ENCODE measurements at places on chromosomes 2 and 18.

DNA sequence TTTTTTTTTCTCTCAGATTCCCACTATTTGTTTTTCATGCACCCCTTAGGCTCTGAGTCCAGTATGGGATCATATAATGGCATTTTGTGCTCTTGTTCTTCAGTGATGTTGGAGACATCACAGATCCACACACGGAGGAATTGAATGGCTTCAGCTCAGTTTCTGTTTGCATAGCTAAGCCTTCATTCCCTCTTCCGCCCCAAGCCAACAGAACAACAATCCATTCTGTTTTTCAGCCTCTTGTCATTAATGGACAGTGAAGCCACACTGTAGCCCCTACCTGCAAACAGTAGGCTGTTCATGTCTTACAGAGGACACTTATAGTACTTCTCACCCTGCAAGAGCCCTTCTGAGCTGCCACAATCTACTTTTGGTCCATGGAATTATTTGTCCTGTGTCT is 64.0 kb upstream of the ZSWIM2 start:
- no peak for DNase-seq

DNA sequence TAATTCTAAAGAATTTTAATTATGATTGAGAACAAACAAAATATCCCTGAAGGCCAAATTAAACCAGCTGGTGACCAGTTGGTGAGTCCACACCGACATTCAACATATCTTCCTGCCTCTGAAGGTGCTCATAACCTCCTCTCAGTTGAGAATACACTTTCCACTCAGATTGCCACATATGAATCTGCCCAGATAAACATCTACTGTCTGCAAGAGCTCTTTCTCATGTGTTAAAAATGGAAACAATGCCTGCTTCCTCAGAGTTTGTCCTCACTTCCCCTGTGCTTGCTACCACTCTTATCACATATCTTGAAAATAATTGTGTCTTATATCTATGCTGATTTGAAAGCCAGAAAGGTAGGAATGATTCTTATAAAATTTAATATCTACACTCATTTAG is 177.7 kb upstream of the GULP1 start:
- no peak for DNase-seq

- DNase-seq, result no peak
Measured at GRCh38 chr18:28522236-28522635, 345.3 kb upstream of the CDH2 start.

DNA sequence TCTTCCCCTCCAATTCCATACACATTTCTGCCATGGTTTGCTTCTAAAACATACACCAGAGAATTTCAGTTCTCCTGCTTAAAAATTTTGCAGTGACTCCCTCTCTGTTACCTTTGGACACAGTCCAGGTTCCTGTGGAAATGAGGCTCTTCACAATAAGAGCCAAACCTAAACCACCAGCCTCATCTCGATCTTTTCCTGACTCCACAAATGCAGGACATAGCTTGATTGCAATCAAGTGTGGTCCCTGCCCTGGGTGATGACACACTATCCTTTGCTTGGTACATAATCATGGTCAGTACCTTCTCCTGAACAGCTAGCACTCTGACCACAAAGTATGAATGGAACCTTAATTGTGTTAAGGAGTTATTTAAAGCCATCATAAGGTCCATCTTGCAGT is 134.9 kb upstream of the CHAC2 start:
- DNase-seq, result peak; percentile 72

GRCh38 chr2:26249625-26250024 is 4.9 kb downstream of the HADHB start:
- no peak for DNase-seq

GRCh38 chr2:85753525-85754312 is at the start of gene ATOH8:
ATOH8 (plus strand) TSS chr2:85753991; CDS start chr2:85754190, 199 bp downstream.
- peak; percentile 50 for DNase-seq

DNA sequence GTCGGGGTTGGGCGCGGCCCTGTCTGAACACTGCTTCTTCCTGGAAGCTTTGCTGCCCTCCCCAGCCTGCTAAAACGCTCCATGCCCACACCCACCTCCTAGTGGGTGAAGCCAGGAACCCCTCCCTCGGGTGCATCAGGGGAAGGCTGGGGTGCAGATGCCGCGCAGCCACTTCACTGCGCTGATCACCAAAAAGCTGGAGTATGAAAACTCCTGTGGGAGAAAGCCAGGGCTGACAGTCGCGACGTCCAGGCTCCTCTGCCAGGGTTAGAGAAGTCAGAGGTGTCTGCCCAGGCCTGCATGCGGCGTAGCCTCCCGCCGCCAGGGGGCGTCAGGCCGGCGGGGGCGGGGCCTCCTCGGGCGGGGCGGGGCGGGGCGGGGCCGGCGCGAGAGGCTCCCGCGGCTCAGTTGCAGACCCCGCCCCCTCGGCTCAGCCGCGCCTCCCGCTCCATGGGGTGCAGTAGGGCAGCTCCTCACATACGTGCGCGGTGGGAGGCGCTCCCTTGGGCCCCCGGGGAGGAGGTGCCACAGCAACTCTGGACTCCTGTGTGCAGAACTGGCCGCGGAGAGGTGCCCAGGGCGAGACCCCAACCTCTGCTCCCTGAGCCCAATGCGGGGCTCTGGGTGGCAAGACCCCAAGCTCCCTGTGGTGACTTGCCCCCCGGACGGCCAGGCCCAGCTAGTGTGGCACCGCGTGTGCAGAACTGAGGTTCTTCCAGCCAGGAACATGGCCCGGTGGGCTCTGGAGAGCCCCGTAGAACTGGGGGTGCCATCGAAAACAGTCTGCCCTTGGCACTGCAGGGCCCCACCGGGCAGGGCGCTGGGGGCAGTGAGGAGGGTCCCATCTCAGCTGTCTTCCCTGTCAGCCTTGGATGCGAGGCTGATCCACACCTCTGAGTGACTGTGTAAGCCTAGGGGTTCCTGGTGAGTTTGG is 1.8 kb upstream of the RNPEPL1 start:
- DNase-seq, result peak; percentile 92

DNA sequence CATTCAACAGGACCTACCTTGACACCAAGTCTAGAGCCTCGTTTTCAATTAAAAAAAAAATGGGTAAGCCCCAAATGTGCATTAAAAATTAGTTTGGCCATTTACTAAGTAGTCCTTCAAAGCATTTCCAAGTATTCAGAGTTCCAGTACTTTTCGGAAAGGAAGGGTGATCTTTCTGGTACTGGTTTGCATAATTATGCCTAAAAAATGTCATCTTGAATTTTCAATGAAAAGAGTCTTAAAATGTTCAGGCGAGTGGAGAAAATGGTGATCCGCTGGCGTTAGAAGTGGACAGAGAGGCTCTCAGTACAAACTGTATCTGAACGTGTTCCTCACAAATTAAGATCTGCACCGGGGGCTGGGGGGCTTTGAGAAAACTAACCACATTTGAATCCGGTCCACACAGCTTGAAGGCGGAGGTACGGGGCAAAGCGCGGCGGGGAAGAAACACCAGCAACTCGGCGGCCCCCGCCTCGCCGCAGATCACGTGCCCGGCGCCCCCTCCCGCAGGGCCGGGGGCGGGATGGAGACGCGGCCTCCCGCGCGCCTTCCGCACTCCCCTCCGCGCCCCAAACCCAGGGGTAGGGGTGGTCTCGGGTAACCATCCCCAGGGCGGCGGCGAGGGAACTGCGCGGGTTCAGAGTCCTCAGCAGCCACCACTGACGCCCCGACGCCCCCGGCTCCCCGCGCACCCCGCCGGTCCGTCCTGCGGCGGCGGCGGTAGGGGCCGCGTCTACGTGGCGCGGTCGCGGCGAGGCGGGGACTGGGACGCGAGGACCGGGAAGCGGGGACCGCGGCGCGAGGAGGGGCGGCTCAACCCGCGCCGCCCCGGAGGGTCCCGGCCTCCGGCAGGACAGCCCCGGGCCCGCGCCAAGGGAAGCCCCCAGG is 564 bp downstream of the LPIN2 start:
- peak; percentile 9 for DNase-seq

- no peak for DNase-seq
Measured at GRCh38 chr18:25099895-25100294, 252.1 kb downstream of the ZNF521 start.

- peak; percentile 97 for DNase-seq
Measured at GRCh38 chr2:69829256-69830044, at the start of gene GMCL1. GMCL1 (plus strand) TSS chr2:69829660; CDS start chr2:69829893, 233 bp downstream.

GRCh38 chr2:136305517-136306192 is 187.7 kb upstream of the CXCR4 start:
- peak; percentile 42 for DNase-seq

GRCh38 chr2:210250622-210251021 is 25.4 kb upstream of the ACADL start:
- peak; percentile 10 for DNase-seq

DNA sequence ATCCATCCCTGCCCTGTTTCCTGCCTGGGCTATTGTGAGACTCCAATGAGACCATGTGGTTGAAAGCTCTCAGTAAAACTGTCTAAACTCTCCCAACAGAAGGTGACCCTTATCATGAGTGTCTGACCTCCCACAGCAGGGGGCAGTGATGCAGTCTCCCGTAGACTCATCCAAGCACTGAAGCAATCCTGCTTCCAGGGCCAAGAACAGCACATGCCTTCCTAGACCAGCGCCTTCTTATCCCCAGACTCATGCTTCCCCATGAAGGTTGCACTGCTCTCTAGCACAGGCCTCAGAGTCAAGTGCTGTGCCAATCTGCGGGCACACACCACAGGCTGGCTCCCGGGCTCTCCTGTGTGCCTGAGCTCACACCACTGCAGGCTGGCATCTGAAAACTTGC is 112.3 kb downstream of the TNS1 start:
- peak; percentile 64 for DNase-seq

DNA sequence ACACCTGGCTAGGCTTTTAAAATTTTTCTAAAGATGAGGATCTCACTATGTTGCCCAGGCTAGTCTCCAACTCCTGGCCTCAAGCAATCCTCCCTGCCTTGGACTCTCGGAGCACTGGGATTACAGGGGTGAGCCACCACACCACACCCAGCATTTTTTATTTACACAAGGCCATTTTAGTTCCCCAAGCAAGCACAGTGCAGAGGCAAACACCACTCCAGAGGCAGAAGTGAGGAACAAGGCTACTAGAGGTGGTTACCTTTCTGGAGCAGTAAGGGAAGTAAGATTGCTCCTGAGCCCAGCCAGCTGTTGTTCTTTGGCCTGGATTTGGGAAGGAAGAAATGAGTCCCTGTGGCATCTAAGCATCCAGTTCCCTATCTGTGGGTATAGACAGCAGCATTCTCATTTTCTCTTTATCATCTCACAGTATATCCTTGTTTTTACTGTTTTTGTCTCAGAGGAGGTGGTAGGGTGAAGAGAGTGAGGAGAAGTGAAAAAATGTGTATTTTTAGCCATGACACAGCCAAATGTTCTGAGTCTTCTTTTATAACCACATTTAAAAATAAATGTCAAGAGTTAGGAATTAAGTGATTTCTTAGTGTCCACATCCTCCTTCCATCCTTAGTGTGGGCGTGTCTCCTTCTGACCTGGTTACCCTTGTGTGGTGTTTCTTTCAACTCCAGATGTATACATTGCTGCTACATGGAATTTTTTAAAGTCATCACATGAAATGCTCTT is 10.5 kb upstream of the TTC39C start:
- DNase-seq, result no peak

- DNase-seq, result no peak
Measured at GRCh38 chr2:180524499-180524898, 455.9 kb upstream of the UBE2E3 start.

- DNase-seq, result no peak
Measured at GRCh38 chr18:70848329-70848728, 559.5 kb downstream of the SOCS6 start.

GRCh38 chr2:49296107-49296867 is 142.0 kb upstream of the FSHR start:
- no peak for DNase-seq

DNA sequence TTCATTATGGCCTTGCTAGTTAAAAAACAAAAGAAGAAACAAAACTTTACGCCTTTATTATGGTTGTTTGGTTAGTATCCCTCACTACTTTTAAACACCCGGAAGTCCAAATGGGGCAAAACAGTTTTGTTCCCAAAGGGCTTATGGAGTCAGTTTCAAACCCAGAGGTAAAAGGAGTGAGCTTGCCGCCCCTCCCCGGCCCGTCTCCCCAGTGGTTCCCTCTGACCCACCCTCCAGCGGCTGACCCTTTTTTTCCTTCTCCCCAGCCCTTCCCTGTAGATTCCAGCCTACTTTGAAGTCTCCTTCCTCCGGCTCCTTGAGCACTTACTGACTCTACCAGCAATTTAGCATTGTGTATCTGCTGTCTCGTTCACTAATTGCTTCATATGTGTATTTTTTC is 209.2 kb downstream of the ICOS start:
- no peak for DNase-seq

GRCh38 chr2:235511187-235511661 is 17.4 kb downstream of the AGAP1 start:
- DNase-seq, result peak; percentile 95

GRCh38 chr2:97707362-97708047 is 5.9 kb upstream of the ZAP70 start:
- DNase-seq, result no peak

GRCh38 chr2:97997784-97998392 is 2.1 kb upstream of the TMEM131 start:
- DNase-seq, result no peak

GRCh38 chr2:160125828-160126227 is 63.4 kb upstream of the PLA2R1 start:
- no peak for DNase-seq

DNA sequence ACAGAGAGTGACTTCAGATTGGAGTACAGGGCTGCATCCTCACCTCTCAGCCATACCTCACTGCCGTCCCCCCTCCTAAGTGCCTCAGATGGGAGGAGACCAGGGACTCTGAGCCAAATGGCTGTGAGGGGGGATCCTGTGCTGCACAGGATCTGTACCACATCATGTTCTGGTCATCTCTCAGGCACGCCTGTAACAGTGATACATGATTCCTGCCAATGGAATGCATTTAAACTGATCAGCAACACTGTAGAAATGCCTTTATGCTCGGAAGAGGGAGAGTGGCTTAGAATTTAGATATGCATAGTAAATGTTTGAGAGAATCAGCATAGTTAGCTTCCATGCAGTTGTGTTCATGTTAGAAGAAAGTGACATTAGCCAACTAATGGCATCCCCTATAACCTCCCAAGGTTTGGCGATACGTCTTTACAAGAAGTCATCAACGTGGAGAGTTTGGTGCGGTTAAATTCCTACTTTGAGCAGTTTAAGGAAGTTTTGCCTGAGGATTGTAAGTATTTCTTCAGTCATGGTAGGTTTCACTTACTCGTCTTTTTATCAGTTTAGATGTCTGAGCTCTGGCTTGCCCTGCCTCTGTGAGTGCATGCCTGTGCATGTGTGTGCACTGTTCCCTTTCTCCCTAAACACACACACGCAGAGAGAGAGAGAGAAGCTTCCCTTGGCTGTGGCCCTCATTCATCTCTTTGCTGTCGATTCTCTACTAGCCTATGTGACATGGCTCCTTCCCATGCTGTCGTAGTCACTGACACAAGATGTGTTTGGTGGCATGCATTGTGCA is 40.0 kb downstream of the COA5 start:
- no peak for DNase-seq

DNA sequence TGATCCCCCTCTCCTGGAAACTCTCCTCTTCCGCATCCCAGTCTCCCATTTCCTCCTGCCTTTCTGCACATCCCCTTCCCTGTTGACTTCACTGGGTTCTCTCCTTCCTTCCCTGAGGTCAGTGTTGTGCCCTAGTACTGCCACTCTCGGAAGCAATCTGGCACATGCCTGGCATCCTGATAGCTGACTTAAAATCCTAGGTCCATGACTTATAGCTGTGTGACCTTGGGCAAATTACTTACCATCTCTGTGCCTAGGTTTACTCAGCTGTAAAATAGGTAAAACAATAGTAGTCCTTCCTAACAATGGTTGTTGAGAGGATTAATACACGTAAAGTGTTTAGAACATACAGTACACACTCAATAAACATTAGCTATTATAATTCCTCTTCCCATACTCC is 9.3 kb downstream of the EVA1A start:
- no peak for DNase-seq

All from kidney tubule cell (primary cell).